ENCODE measurements at places on chromosomes 3 and 15.

DNA sequence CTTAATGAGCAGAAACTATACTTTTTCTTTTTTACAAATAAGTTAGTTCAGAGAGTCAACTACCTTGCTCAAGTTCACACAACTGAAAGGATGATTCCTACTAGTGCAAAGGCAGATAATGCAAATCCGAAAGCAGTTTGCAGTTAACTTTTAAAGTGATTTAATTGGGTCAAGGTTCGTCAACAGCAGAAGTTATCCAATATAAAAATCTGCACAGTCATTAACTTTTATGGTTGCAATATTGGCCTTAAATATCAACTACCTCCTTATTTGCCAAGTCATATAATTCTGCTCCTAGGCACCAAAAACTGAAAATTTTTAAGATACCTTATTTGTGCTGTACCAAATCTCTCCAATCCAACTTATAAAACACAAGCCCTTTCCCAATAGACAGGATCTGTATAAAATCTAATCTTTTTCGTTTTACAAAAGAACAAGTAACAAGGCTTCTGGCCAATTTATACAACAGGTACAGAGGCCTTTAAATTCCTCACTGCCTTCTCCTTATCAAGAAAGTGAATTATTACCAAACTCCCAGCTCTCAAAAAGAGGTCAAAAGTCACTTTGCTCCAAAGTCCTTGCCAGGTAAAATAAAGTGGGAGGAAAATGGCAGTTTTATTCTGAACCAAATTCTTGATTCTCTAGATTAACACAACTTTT lies 416.6 kb upstream of the NECTIN3 start:
- DNase-seq: no peak

DNA sequence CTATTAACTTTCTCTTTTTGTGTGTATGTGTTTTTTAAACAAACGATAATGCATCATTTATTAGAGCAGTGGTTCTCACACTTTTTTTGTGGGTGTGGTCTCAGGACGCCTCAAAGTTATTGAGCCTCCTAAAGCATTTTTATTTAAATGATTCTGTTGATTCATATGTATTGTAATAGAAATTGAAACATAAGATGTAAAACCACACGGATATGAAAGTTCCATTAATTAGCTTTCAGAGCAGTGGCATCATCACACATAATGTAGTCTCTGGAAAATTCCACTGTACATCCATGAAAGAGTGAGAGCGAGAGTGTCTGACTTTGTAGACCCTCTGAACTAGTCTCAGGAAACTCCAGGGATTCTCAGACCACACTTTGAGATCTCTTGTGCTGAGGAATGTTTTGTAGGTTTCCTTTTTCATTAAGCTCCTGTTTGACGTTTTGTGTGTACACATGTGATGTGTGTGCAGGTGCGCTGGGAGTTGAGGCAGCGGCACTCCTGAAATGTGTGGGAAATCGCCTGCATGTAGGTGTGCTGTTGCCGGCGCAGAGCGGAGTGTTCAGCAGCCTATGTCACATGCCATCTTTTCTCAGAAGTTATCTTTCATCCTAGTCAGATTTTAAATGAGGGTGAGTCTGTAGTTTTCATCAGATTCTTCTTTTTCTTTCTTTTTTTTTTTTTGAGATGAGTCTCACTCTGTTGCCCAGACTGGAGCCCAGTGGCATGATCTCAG lies 5.3 kb upstream of the TRAK1 start:
- no peak for DNase-seq

DNA sequence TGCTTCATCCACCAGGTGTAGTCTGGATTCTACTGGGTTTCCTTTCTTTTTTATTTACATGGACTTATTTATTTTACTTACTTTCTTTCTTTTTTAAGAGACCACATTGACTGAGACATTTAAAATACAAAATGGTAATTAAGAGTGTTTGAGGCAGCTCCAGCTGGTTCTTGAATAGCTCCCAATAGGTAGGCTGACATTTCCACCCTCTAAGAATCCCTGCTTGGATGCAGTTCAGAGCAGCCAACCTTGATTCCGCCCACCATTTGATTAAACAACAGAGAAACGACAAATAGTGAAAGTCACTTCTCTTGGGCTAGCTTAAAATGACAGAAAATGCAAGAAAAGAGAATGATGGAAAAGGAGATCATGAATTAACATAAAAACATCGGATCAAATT lies 270.5 kb downstream of the TUSC7 start:
- no peak for DNase-seq

- no peak for DNase-seq
These were observed 32.4 kb downstream of the FAM43A start for GRCh38 chr3:194718079-194718478.

GRCh38 chr15:57133127-57133968 lies 214.9 kb downstream of the TCF12 start:
- no peak for DNase-seq

- no peak for DNase-seq
These were observed 225.9 kb upstream of the C2CD4B start for GRCh38 chr15:62390791-62391640.

GRCh38 chr3:4644951-4645350 lies 151.8 kb downstream of the ITPR1 start:
- no peak for DNase-seq

- DNase-seq: no peak
These were observed 105.7 kb downstream of the TPRA1 start for GRCh38 chr3:127484601-127485388.

- no peak for DNase-seq
These were observed 714.4 kb upstream of the ARPP21 start for GRCh38 chr3:34924961-34925360.

- no peak for DNase-seq
These were observed 37.2 kb downstream of the IDH2 start for GRCh38 chr15:90064911-90065681.

- no peak for DNase-seq
These were observed 1014.1 kb upstream of the SEMA6D start for GRCh38 chr15:46703020-46703861.

GRCh38 chr15:85777250-85778106 lies 17.2 kb downstream of the KLHL25 start:
- DNase-seq: no peak

GRCh38 chr3:153431076-153431475 lies 269.1 kb downstream of the RAP2B start:
- no peak for DNase-seq

Data from CD8-positive, alpha-beta T cell (primary cell).